ENCODE measurements at places on chromosomes 4 and X. TPM values are rescaled to one million over a fixed set of nuclear protein-coding genes. Genes with fewer than 3 reads are reported as not detected.
A peak's percentile ranks its signal among the peaks of the same experiment; 100 is the strongest.

DNA sequence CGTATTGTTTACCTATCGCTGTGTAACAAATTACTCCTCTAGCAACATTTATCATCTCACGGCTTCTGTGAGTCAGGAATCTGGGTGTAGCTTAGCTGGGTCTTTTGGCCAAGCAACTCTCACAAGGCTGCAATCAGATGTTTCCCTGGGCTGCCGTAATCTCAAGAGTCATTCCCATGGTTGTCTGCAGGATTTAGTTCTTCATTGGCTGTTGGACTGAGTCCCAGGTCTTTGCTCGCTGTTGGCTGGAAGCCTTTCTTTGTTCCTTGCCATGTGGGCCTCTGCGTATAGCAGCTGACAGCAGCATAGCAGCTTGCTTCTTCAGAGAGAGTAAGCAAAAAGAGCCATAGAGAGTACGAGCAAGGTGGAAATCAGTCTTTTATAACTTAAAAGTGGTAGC is 16.8 kb downstream of the POLR2B start:
- H3K36me3 ChIP-seq, result peaks cover 45% of the 10 kb centered on the region
- no peaks in the 10 kb centered on the region for H3K27me3 ChIP-seq
- no peak for DNase-seq

- H3K4me3 ChIP-seq, result no peak overlapping the region
- H3K4me1 ChIP-seq, result no peaks in the 10 kb centered on the region
- no peaks in the 10 kb centered on the region for H3K27me3 ChIP-seq
- H3K36me3 ChIP-seq, result no peaks in the 10 kb centered on the region
These were observed 1081.9 kb downstream of the FAT4 start for GRCh38 chr4:126396703-126397102.

GRCh38 chrX:13428053-13428786 is 108.4 kb upstream of the ATXN3L start:
- no peak overlapping the region for H3K4me3 ChIP-seq
- H3K27me3 ChIP-seq, result no peaks in the 10 kb centered on the region
- no peak for DNase-seq
- no peaks in the 10 kb centered on the region for H3K4me1 ChIP-seq

- no peak overlapping the region for H3K27ac ChIP-seq
- H3K4me1 ChIP-seq, result no peaks in the 10 kb centered on the region
- H3K27me3 ChIP-seq, result no peaks in the 10 kb centered on the region
- DNase-seq, result no peak
- no peaks in the 10 kb centered on the region for H3K36me3 ChIP-seq
- H3K4me3 ChIP-seq, result no peak overlapping the region
These were observed 12.6 kb upstream of the NR3C2 start for GRCh38 chr4:148454835-148455234.

- H3K27ac ChIP-seq, result no peak overlapping the region
- no peak overlapping the region for H3K4me3 ChIP-seq
These were observed 20.3 kb downstream of the FGF13 start for GRCh38 chrX:138691186-138691585.

GRCh38 chr4:100933628-100934027 is 413.7 kb downstream of the PPP3CA start:
- no peaks in the 10 kb centered on the region for H3K36me3 ChIP-seq
- no peak for DNase-seq
- no peak overlapping the region for H3K4me3 ChIP-seq
- no peak overlapping the region for H3K27ac ChIP-seq

GRCh38 chrX:8906299-8906938 is 105.2 kb upstream of the FAM9A start:
- no peaks in the 10 kb centered on the region for H3K27me3 ChIP-seq
- H3K36me3 ChIP-seq, result no peaks in the 10 kb centered on the region
- no peak for DNase-seq
- H3K4me1 ChIP-seq, result no peaks in the 10 kb centered on the region
- H3K4me3 ChIP-seq, result no peak overlapping the region
- no peak overlapping the region for H3K27ac ChIP-seq

DNA sequence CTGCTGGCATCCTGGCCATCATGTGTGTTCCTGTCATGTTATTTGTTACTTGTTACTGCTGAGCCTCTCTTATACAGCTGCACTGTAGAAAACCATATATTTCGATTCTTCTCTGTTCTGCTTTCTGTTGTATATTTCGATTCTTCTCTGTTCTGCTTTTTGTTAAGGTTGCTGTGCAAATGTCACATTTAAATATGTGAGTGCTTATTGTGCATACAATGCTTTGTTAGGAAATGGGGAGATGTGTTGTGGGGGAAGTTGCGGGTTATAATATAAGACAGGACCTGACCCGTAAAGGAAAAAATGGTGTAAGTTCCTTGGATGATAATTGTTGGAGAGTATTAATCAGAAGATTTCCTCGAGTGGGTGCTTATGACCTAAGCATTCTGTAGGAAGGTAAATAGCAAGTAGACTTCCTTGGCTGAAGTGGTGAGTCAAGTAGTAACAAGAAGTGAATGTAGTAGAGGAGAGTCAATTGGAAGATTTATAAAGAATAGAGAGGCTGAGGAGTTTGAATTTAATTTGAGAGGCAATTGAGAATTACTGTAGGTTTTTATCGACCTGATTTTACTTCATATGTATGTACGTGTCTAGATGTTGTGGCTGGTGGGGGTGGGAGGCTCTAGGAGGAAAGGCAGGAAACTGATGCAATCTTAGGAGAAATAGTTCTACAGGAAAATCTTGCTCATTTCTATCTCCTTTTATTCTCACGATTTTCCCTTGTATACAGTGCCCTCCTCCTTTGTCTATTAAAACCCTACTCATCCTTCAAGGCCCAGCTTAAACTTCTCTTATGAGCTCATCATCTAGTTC is 8.5 kb downstream of the OGT start:
- no peaks in the 10 kb centered on the region for H3K36me3 ChIP-seq
- no peak for DNase-seq
- H3K27me3 ChIP-seq, result no peaks in the 10 kb centered on the region
- no peak overlapping the region for H3K4me3 ChIP-seq

GRCh38 chr4:148893095-148893494 is 450.9 kb upstream of the NR3C2 start:
- H3K27ac ChIP-seq, result peak overlapping the region; percentile 17
- no peaks in the 10 kb centered on the region for H3K36me3 ChIP-seq
- no peak overlapping the region for H3K4me3 ChIP-seq
- H3K27me3 ChIP-seq, result no peaks in the 10 kb centered on the region
- peaks cover 11% of the 10 kb centered on the region for H3K4me1 ChIP-seq
- DNase-seq, result peak; percentile 65

- no peak overlapping the region for H3K27ac ChIP-seq
- no peaks in the 10 kb centered on the region for H3K36me3 ChIP-seq
- no peak for DNase-seq
- H3K4me1 ChIP-seq, result no peaks in the 10 kb centered on the region
- H3K4me3 ChIP-seq, result no peak overlapping the region
These were observed 168.7 kb upstream of the TBC1D9 start for GRCh38 chr4:140924761-140925392.

DNA sequence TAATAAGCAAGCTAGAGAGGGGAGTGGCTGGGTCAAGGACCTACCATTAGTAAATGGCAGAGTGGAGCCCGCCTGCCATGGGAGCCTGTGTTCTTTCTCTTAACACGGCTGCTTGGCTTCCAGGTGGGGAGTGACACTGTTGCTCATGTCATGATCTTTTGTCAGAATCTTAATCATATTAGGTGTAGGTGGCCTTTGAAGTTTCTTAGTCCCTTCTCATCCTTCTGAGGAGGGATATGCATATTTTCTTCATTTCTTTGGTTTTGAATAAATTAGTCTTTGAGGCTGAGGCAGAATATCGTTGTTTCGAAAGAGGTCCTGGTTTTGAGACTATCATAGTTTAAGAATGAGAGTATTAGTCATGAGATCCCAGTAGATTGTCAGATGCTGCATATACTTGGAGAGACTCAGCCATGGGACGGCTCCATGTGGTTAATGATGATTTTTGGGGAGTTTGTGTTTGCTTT is 28.9 kb downstream of the SNX25 start:
- peaks cover 12% of the 10 kb centered on the region for H3K4me1 ChIP-seq
- H3K4me3 ChIP-seq, result no peak overlapping the region
- no peaks in the 10 kb centered on the region for H3K36me3 ChIP-seq
- no peak for DNase-seq
- H3K27ac ChIP-seq, result no peak overlapping the region

DNA sequence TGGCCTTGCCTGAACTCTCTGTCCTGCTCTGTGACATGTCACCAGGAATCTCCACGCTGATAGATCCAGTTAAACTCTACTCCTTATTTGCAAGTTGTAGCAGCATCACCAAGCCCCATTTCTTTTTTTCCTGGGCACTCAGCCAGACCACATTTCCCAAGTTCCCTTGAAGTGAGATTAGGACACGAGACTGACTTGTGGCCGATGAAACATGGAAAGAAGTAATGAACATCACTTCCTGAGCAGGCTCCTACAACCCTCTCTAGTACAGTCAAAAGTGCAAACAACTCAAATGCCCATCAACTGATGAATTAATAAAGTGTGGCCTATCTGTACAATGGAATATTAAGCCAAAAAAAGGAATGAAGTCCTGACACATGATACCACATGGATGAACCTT is 74.6 kb downstream of the MAP3K15 start:
- no peaks in the 10 kb centered on the region for H3K4me1 ChIP-seq
- no peak for DNase-seq
- H3K27ac ChIP-seq, result no peak overlapping the region
- H3K36me3 ChIP-seq, result no peaks in the 10 kb centered on the region

Gene SOX3
- not detected for total RNA-seq

Gene SMIM10
- 1.8 TPM for total RNA-seq

Gene UGT2A1
- total RNA-seq, result not detected

Gene TENM3
- total RNA-seq, result 82.2 TPM

Gene USP51
- 7.6 TPM for total RNA-seq
